ENCODE measurements at places on chromosomes 1 and 21.

- no peak overlapping the region for H3K4me3 ChIP-seq
- H3K36me3 ChIP-seq, result peaks cover 12% of the 10 kb centered on the region
- DNase-seq, result peak; percentile 16
- H3K27ac ChIP-seq, result peak overlapping the region; percentile 23
Measured at GRCh38 chr1:58515794-58516401, 30.6 kb downstream of the OMA1 start.

DNA sequence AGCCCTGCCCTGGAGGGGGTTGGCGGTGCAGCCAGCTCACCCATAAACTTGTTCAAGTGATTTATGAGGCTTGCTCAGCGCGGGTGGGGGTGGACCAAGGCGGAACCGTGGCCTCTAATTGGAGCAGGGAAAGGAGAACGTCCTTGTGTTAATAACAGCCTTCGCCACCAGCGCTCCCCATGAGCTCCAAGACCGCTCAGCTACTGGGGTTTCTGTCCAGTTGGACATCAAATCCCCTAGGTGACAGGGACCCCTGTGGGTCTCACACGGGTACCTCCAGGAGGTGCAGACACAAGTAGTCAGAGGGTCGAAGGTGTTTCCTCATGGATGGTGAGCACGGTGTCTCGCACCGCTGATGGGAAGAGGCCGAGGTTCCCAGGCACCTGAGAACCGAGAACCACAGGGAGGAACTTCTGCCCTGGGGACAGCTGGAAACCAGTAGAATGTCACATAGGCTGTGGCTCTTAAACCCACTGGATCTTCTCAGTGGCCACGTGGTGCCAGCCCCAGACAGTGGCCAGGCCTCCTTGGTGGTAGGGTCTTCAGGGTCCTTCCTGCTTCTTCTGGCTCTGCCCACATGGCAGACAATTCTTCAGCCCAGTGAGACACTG lies 3.7 kb upstream of the ACTRT2 start:
- peaks cover 10% of the 10 kb centered on the region for H3K27me3 ChIP-seq
- peak; percentile 6 for DNase-seq
- no peaks in the 10 kb centered on the region for H3K36me3 ChIP-seq
- H3K27ac ChIP-seq, result no peak overlapping the region

GRCh38 chr1:42259059-42259738 lies 75.8 kb downstream of the FOXJ3 start:
- peaks cover 41% of the 10 kb centered on the region for H3K4me1 ChIP-seq
- no peak overlapping the region for H3K4me3 ChIP-seq
- H3K27me3 ChIP-seq, result no peaks in the 10 kb centered on the region
- no peak for DNase-seq

DNA sequence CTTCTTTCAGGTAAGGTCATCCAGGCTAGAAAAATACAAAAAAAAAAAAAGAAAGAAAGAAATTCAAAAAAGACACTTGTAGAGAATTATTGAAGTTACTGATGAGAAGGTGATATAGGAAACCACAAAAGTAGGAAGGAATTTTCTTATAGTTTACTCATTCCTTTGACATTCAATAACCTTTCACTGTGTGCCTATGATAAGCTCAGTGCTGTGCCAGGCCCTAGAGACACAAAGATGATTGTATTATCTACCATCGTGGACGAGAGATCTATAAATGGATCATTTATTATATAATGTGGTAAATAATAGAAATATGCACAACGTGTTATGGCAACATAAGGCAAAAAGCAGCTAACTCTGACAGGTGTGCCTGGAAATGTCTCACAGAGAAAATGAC lies 109.6 kb upstream of the NGF start:
- no peaks in the 10 kb centered on the region for H3K4me1 ChIP-seq
- H3K36me3 ChIP-seq, result no peaks in the 10 kb centered on the region
- H3K27ac ChIP-seq, result no peak overlapping the region
- H3K4me3 ChIP-seq, result no peak overlapping the region

DNA sequence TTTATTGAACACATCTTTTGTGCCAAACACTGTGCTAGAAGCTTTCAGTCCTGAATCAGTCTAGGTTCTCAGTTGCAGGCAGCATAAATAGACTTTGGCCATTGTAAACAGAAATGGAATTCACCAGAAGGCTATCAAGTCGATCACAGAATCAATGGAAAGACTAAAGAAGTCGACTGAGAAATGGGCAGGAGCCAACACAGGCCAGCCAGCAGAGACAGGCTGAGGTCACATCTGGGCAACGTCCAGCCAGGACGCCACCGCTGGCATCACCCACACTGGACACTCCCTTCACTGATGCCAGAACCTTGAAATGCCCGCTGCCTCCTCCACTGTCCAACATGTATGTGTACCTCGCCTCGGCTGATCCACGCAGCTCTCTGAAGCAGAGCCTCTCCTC lies 5.5 kb upstream of the CNTN2 start:
- no peaks in the 10 kb centered on the region for H3K4me1 ChIP-seq
- no peaks in the 10 kb centered on the region for H3K36me3 ChIP-seq
- peaks cover 15% of the 10 kb centered on the region for H3K27me3 ChIP-seq
- no peak for DNase-seq

DNA sequence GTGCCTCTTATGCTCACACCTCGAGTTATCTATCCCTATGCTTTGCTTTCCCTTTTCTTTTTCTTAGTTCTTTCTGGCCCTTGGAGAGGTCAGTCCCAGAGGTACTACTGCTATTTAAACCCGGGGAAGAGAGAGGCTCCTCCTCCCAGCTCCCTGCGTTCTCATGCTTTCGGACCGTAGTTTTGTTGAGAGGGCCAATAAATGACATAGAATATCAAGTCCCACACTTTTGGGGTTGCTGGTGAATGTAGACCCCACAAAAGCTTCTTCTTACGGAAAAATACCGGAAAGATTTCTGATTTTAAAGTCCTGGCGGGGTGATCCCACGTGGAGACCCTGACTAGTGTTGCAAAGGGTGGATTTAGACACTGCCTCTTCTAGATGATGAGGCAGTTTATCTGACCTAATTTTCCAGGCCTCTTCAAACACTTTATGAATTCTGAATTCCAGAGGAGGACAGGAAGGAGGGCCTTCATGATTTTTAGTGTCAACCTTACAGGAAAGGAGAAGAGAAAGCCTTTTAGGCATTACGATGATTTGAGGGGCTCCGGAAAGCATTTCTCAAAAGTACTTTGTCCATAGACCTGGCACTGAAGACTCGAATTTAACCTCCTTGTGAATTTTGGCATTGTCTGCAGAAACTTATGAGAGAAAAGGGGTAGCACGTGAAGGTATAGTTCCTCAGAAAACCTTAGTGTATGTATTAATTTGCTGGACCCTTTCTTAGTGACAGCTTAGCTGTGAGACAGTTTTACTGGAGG lies 694 bp downstream of the TMEM167B start:
- peak overlapping the region; percentile 88 for H3K4me3 ChIP-seq
- H3K4me1 ChIP-seq, result peaks cover 32% of the 10 kb centered on the region
- DNase-seq, result peak; percentile 41
- H3K27ac ChIP-seq, result peak overlapping the region; percentile 92

Data from activated CD4-positive, alpha-beta memory T cell treated with anti-CD3 and anti-CD28 coated beads for 36 hours (primary cell).